Foreskin melanocyte (primary cell): ENCODE measurements at places on chromosomes 3 and 15.

DNA sequence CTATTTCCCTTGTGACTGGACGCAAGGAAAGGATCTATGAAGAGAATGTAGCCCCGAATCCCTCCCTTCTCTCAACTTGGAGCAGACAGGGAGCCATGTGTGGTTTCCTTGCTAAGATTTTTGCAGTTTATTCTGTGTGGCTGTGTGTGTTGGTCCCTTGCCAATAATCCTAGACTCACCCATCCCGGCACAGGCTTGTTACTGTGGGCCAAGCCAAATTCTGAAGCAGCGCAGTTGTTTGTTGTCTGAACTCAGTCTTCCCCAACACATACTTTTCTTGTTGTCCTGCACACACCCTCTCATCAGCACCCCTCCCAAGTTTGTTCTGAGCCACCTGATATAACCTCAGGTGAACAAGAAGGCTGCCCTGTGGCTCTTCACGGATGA, 193.3 kb upstream of the CTDSPL start:
- no peak for DNase-seq

DNA sequence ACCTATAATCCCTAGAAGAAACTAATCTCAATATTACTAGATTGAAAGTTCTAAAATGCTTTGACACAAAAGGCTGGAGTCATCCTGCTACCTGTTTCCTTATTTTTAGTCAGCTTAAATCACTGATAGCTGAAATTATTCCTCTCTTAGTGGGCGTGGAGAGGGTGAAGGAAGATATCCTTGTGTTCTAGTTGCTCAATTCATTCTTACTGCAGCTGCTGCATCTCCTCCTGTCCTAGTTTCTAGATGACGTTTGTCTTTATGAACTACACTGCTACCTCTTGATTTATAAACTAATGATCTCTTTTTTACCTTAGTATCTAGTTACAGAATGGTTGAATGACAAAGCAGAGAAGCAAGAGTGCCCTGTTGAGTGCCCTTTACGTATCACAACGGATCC, 50.7 kb downstream of the SETD5 start:
- DNase-seq, result no peak

DNA sequence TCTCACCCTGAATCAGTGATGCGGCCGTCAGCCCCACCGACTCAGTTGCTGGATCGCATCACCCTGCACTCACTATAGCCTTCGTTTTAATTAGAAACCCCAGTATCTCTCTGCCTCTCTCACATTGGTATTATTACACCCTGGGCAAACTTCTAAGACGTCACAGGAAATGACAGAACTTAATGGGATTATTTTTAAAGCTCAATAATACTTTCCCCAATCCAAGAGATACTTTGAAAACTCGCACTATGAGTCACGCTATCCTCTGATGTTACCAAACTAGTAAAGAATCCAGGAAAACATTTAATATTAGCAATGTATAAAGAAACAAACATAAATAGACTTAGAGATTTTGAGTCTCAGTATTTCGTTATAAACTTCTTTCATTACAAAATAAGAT, 36.6 kb downstream of the RUBCN start:
- DNase-seq, result no peak

- DNase-seq, result no peak
Measured at GRCh38 chr15:50135031-50135551, 16.1 kb upstream of the ATP8B4 start.

GRCh38 chr15:38551720-38552648, 12.6 kb downstream of the RASGRP1 start:
- DNase-seq, result no peak

DNA sequence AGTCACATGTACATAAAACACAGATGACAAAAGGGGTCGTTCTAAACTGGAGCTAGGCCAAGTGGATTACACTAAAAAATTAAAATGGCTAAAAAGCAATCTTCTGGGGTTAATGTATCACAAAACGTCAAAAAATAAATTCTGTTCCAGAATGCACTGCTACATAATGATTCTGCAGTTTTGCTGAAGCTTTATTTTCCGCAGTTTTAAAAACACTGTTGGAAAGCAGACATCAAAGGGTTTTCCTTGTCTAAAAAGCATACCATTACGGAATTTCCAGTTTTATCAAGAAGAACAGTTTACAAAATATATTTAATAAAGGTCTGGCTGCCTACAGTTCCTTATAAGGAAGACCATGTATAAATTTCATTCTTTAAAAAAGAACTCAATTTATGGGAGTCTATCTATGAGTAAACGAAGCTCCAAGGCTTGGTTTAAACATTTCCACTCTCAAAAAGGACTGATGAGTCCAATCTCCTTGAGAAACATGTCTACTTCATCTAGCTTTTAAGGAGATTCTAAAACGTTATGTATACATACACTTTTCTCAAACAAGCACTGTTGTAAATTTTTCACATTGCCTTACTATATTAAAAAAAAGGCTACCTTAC, 1.3 kb downstream of the DMXL2 start:
- DNase-seq, result no peak

DNA sequence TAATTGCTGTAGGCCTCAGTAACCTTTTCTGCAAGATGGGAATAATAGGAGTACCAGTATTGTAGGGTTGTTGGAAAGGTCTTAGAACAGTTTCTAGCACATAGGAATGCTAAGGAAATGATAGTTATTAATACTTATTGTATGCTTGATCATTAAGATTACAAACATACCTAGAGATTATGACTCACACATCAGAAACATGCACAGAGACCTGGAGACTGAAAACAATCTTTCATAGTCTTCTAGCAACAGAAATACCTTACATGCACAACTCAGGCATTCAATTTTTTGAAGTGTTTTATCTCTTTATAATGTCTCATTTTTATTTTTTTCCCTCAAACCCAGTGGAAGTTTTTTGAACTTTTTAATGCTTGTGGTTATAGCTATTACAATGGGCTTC, 104.4 kb upstream of the ZBTB20 start:
- DNase-seq, result no peak

DNA sequence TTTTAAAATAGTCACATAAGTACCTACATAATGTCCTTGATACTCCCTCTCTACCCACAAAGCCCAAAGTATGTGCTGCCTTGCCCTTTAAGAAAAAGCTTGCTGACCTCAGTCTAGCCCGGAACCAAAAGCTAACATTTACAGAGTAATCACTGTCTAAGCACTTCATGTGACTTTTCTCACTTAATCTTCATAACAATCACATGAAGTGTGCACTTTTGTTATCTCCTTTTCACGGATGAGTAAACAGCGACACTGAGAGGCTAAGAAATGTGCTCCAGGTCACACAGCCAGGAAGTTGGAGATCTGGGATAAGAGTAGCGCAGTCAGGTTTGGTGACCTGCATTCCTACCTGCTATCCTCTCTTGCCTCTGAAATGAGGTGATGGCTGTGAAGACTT, 194.0 kb downstream of the ITPR1 start:
- DNase-seq, result peak; percentile 49

- no peak for DNase-seq
Measured at GRCh38 chr3:56839784-56840715, 38.3 kb upstream of the ARHGEF3 start.

- peak; percentile 52 for DNase-seq
Measured at GRCh38 chr3:66971891-66972551, 26.1 kb upstream of the KBTBD8 start.

GRCh38 chr15:87949575-87950223, 306.8 kb downstream of the NTRK3 start:
- no peak for DNase-seq

- DNase-seq, result peak; percentile 37
Measured at GRCh38 chr15:88243895-88244787, 12.4 kb downstream of the NTRK3 start.

DNA sequence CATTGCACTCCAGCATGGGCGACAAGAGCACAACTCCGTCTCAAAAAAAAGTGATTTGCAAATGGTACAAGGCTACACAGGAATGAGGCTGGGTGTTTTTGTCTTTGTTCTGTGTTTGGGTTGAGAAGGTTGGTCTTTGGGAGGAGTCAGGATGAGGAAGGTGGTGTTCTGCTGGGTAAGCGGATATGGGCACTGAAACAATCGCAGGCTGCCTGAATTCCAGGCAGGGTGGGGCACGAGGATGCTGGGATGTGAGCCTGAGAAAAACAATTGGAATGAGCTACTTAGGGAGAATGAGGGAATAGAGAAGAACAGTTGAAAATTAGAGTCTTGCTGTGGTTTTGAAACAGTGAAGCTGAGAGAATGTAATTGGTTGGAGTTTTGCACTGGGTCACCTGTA, 51.6 kb downstream of the ZBTB38 start:
- no peak for DNase-seq

DNA sequence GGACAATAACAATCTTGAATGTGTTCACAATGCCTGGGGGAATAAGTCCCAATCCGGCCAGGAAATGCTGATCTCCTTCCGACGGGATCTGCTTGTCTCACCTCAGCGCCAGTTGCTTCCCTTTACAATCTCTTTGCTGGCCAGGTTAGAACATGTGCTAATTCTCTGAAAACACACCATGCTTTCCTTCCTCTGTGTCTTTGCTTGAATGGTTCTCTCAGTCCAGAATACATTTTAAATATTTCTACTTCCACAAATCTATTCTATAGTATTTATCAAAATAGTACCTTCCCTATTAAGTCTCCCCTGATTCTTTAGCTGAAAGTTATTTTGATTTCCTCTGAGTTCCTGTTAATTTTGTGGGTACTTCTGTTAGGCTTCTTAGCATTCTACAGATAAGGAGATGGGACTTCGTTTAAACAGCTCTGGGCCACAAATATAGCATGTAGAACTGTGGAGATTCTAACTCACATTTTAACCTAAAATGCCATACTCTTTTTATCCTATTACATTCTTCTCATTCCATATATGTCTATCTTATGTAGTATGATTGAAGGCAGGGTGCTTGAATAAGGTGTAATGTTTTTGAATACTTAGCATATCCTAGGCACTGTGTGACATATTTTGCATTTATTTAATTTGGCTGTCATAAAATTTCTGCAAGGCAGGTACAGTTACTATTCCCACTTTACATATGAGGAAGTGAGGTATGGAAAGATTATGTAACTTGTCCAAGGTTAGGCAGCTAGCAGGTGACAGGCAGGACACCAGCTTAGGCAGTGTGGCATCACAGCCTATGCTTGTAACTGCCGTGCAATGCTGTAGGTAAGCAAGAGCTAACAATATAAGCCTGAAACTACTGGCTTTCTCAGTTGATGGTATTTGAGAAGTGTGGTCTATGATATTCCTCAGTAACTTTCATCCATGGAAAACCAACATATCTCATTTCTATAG, 299.8 kb downstream of the LPP start:
- DNase-seq, result no peak

DNA sequence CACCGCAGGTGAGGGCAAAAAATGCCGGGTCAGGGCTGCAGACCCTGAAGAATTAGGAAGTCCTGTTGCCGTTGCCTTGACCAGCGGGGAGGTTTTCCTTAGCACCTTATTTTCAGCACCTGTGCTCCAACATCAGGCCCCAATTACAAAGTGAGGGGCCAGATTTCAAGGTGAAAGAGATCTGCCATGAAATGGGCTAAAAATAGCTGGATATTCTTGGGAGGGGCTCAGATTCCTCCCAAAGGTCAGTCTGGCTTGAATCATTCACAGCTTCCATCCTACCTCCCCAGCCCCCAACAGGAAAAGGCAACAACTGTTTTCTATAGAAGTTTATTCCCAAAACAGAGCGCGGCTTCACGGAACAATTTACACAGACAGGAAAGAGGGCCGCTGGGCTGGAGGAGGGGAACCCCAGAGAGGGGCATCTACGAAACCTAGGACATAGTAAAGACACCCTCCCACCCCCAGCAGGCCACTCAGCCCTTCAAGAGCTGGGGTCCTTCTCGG, 941 bp upstream of the SLC26A6 start:
- DNase-seq, result peak; percentile 39

GRCh38 chr3:61807865-61808276, 246.5 kb downstream of the PTPRG start:
- DNase-seq, result no peak

DNA sequence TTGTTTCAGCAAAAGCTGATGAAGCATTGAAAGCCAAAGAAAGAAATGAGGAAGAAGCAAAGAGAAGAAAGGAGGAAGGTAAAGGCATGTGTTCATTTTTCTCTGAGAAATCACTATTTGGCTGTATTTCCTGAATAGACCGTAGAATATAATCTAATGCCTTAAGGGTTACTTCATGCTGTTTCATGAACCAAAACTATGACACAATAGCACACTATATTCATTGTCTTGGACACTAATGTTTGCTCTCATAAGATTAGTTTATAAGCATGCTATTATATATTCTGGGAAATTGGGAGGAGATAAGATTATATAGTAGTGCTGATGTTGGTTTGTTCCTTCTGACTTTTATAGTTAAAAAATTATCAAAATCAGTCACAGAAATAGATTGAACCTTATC, 110.1 kb upstream of the MLF1 start:
- peak; percentile 66 for DNase-seq

GRCh38 chr3:179695672-179696313, 43.0 kb downstream of the USP13 start:
- DNase-seq, result no peak

DNA sequence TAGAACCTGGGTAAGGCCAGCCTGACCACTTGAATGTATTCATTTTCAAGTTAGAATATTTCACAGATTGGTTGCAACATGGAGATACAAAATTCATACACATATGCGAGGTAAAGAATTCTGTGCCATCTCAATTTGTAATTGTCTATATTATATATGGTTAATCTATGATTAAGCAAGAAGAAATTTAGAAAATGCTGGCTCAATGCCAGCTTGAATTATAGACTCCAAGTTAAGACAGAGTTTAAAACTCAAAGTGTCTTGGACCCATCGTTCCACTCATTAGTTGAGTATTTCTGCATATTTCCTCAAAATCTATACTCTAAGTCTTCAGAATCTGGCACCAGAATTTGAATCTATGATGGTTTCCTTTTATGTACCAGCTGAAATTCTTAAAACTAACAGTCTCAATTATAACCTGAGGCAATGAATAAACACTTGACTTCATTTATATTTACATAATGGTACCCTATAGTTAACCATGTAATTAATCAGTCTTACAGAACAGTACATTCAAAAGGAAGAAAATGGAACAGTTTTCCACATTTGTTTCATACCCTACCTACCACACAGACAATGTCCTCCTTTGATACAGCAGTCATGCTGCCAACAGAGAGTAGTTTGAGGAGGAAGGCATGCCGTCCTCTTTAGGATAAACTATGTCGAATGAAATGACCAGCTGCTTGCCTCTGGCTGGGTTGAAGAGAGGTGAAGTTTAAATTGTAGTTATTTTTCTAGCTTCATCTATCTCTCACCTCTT, 95.7 kb downstream of the CD47 start:
- peak; percentile 75 for DNase-seq

DNA sequence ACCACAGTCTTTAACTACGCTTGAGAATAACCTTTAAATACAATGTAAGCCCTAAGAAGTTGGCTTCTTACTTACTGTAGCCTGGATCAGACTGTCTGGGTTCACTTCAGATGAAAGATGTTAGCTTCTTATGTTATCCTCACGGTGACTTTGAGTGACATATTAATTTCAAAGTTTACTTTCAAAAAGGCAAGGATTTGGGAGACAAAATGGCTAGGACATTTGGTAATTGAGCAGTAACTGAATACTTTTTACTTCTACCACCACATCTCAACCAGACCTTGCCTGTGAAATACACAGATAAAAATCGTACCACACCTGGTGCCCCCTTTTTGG, 36.0 kb upstream of the BNIP2 start:
- no peak for DNase-seq
